Small intestine (tissue), 16 donors: ENCODE measurements at places on chromosomes 3 and 15. TPM values are rescaled to one million over a fixed set of nuclear protein-coding genes. Genes with fewer than 3 reads are reported as not detected.

GRCh38 chr15:88799341-88799740 lies 3.9 kb upstream of the ACAN start:
- H3K4me1 ChIP-seq, result no peaks in the 10 kb centered on the region
- H3K27me3 ChIP-seq, result peaks cover 10% of the 10 kb centered on the region
- no peak overlapping the region for H3K27ac ChIP-seq
- DNase-seq, result no peak
- no peak overlapping the region for H3K4me3 ChIP-seq
- no peaks in the 10 kb centered on the region for H3K36me3 ChIP-seq

- no peaks in the 10 kb centered on the region for H3K36me3 ChIP-seq
- no peak for DNase-seq
- H3K27ac ChIP-seq, result no peak overlapping the region
- no peak overlapping the region for H3K4me3 ChIP-seq
- H3K27me3 ChIP-seq, result no peaks in the 10 kb centered on the region
Observed at GRCh38 chr15:25536801-25537611, 98.2 kb upstream of the UBE3A start.

GRCh38 chr3:13539292-13539638 lies 9.7 kb upstream of the FBLN2 start:
- no peaks in the 10 kb centered on the region for H3K27me3 ChIP-seq
- no peak for DNase-seq
- H3K4me1 ChIP-seq, result no peaks in the 10 kb centered on the region
- no peak overlapping the region for H3K4me3 ChIP-seq

DNA sequence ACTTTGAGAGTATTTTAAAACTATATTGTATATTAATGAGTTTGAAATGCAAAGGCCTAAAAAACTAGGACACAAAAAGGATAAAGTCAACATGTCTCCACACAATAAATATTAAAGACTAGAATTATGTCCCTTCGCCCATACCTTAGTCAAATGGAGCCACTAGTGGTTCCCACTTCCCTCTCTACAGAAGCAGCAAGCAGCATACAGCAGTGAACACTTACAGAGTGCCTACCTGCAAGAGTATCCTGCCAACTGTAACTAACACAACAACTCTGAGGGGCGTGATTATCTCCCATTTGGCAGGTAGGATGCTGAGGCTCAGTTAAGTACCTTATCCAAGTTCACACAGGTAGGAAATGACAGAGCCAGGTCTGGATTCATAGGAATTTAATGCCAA lies 17.2 kb downstream of the DYNC1LI1 start:
- H3K27ac ChIP-seq, result no peak overlapping the region
- no peaks in the 10 kb centered on the region for H3K36me3 ChIP-seq
- H3K4me3 ChIP-seq, result no peak overlapping the region
- no peaks in the 10 kb centered on the region for H3K27me3 ChIP-seq
- DNase-seq, result no peak
- H3K4me1 ChIP-seq, result peaks cover 2% of the 10 kb centered on the region

DNA sequence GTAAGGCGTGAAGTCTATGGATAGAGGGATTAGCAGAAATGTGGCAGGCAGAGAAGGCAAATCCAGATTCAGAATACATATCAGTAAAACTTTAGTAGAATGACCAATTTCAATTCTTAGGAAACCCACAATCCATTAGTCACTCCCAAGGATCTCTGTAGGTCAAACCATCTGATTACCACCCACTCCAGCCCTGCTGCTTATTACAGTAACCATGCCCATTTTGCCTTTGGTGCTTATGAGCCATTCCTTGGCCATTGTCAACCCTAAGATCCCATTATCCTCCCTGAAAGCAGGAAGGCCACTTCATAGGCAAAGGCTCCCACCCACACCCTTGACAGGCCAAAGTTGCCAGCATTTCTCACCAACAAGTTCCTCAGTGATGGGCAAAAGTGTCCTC lies 5.1 kb upstream of the KLHL40 start:
- no peak overlapping the region for H3K27ac ChIP-seq
- no peak overlapping the region for H3K4me3 ChIP-seq
- no peaks in the 10 kb centered on the region for H3K27me3 ChIP-seq
- H3K36me3 ChIP-seq, result no peaks in the 10 kb centered on the region
- no peaks in the 10 kb centered on the region for H3K4me1 ChIP-seq

GRCh38 chr3:53704363-53704725 lies 141.9 kb downstream of the CHDH start:
- H3K4me1 ChIP-seq, result no peaks in the 10 kb centered on the region
- no peaks in the 10 kb centered on the region for H3K27me3 ChIP-seq
- no peak overlapping the region for H3K4me3 ChIP-seq

Gene CCR4
- polyA plus RNA-seq, result not detected

DNA sequence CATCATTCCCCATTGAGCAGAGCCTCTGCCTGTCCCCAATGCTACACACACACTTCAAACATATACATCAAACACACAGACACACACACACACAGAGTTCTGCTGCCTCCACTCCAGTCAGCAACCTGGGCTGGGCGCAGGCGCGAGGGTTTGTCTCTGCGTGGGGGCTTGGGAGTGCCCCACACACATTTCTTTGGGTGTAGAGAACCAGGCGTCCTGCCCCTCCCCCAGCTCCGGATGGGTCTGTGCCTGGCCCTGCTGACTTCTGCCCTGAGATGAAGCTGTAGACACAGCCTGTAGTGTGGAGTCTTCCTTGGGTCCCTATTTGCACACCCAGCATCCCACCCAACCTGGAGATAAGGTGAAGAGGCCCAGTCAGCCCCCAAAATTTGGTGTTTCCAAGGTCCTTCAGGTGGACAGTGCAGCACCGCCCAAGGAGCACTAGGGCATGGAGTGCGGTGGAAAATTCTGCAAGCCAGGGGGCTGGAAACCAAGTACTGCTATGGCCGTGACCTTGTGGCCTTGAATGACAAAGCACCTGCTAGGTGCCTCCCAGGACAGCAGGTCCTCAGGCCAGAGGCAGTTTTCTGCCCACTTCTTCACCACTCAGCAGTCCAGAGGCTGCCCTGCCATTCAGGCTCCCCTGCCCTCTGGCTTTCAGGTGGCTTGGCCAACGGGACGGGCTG lies 26.8 kb downstream of the FBXW12 start:
- H3K4me1 ChIP-seq, result no peaks in the 10 kb centered on the region
- H3K4me3 ChIP-seq, result no peak overlapping the region
- H3K36me3 ChIP-seq, result no peaks in the 10 kb centered on the region
- peaks cover 3% of the 10 kb centered on the region for H3K27me3 ChIP-seq
- H3K27ac ChIP-seq, result no peak overlapping the region

Gene FBXL2
- polyA plus RNA-seq, result not detected

DNA sequence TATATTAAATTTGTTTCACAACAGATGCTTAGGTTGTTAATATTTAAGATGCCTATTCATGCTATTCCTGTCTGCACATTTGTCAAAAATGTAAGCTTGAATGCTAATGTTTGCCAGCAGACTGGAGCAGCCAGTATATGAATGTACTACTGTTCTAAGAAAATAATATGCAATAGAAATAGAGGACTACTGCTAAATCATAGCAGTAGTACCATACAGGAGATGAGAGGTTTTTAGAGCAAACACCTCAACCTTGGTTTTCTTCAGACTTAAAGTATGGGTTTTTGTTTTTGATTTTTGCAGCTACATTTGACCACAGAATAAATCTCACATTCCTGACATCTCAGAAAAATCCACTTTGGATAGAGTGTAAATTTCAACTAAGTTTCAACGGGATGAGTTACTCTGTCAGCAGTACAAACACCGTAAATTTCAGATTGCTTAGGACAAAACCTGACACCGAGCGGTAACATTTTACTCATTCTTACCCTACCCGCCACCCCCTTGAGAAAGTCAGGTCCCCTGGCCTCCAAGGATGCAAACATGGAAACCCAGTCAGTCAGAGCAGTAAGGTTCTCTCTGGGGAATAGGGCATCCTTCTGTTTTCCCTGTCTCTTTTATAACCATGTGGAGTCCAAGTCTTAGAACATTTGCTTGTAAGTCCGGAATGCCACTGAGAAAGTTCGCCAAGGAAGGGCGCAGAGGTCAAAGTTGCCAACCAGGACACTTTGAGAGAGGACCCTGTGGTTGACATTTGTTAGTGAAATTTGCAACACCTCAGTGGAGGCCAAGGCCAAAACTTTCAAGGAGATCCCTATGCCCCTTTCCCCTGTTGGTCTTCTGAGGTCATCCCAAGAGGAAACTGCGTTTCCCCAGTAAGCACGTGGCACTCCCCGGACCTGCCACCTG lies 17.9 kb upstream of the SATB1 start:
- H3K4me1 ChIP-seq, result peaks cover 18% of the 10 kb centered on the region
- H3K27me3 ChIP-seq, result peaks cover 6% of the 10 kb centered on the region
- DNase-seq, result no peak
- no peak overlapping the region for H3K27ac ChIP-seq

GRCh38 chr3:94071713-94072284 lies 8.9 kb downstream of the NSUN3 start:
- H3K4me3 ChIP-seq, result no peak overlapping the region
- no peak for DNase-seq
- H3K27ac ChIP-seq, result no peak overlapping the region
- peaks cover 8% of the 10 kb centered on the region for H3K36me3 ChIP-seq
- H3K27me3 ChIP-seq, result no peaks in the 10 kb centered on the region

DNA sequence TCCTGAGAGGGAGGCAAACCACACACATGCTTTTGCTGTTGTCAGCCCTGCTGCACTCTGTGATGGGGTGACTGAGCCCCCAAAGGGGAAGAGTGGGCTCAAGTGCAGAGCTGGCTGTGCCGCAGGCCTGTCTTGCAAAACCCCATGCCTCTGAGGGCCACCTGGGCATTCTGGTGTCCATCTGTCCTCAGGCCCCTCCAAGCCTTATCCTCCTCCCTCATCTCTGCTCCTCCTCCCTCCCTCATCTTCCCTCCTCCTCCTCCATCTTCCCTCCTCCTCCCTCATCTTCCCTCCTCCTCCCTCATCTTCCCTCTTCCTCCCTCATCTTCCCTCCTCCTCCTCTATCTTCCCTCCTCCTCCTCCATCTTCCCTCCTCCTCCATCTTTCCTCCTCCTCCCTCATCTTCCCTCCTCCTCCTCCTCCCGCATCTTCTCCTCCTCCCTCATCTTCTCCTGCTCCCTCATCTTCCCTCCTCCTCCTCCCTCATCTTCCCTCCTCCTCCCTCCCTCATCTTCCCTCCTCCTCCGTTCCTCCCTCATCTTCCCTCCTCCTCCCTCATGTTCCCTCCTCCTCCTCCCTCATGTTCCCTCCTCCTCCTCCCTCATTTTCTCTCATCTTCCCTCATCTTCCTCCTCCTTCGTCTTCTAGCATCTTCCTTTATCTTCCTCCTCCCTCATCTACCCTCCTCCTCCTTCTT lies 40.6 kb downstream of the CHDH start:
- peaks cover 20% of the 10 kb centered on the region for H3K4me1 ChIP-seq
- H3K4me3 ChIP-seq, result no peak overlapping the region
- H3K27ac ChIP-seq, result no peak overlapping the region
- no peak for DNase-seq

DNA sequence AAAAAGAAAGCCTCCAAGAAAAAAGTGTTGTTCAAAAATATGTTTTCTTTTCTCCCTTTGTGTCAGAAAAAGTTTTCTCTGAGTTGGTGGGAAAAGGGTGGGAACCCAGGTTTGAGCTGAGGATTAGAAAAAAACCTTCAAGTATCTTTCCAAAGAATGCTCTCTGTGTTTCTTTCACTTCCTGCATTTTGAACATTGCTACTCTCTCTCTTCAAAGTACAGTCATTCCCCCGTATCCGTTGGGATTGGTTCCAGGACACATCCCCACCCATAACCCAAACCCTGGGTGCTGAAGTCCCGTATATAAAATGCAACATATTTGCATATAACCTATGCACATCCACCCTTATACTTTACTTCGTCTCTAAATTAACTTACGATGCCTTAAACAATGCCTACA lies 139.6 kb downstream of the TMCO5A start:
- no peak overlapping the region for H3K4me3 ChIP-seq
- H3K27ac ChIP-seq, result no peak overlapping the region
- peaks cover 28% of the 10 kb centered on the region for H3K4me1 ChIP-seq
- no peak for DNase-seq
- no peaks in the 10 kb centered on the region for H3K27me3 ChIP-seq

GRCh38 chr15:84400820-84401219 lies 165.2 kb downstream of the GOLGA6L4 start:
- H3K4me1 ChIP-seq, result no peaks in the 10 kb centered on the region
- H3K27ac ChIP-seq, result no peak overlapping the region
- no peak for DNase-seq

Gene MYRIP
- polyA plus RNA-seq, result 0.81 TPM

DNA sequence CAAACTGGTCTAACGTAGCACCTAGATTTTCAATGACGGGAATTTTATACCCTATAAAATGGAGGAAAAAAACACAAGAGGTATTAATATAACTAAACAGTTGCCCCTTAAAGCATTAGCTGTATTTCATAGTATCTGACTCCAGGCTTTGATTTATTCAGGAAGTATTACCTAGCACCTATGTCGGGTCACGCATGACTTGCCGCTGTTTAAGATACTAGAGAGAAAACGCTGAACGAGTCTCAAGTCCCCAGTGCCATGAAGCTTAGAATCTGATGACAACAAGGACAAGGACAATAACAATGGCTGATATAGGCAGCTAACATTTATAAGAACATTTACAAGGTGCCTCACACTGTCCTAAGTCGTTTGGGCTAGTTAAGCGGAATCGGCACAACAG lies 1.9 kb downstream of the SNRPA1 start:
- DNase-seq, result peak; percentile 24
- no peaks in the 10 kb centered on the region for H3K36me3 ChIP-seq
- H3K27me3 ChIP-seq, result no peaks in the 10 kb centered on the region
- peak overlapping the region; percentile 85 for H3K4me3 ChIP-seq
- peaks cover 4% of the 10 kb centered on the region for H3K4me1 ChIP-seq

Gene BNIP2
- polyA plus RNA-seq, result 26.7 TPM

GRCh38 chr15:52256366-52256765 lies 39.2 kb downstream of the MYO5C start:
- no peaks in the 10 kb centered on the region for H3K36me3 ChIP-seq
- no peaks in the 10 kb centered on the region for H3K27me3 ChIP-seq
- DNase-seq, result peak; percentile 87
- H3K4me3 ChIP-seq, result no peak overlapping the region
- H3K4me1 ChIP-seq, result no peaks in the 10 kb centered on the region

GRCh38 chr15:94383041-94383440 lies 151.7 kb downstream of the MCTP2 start:
- H3K4me3 ChIP-seq, result no peak overlapping the region
- peaks cover 10% of the 10 kb centered on the region for H3K36me3 ChIP-seq
- H3K27ac ChIP-seq, result no peak overlapping the region
- H3K27me3 ChIP-seq, result no peaks in the 10 kb centered on the region
- H3K4me1 ChIP-seq, result no peaks in the 10 kb centered on the region

- no peaks in the 10 kb centered on the region for H3K36me3 ChIP-seq
- no peak overlapping the region for H3K27ac ChIP-seq
- H3K27me3 ChIP-seq, result no peaks in the 10 kb centered on the region
- H3K4me3 ChIP-seq, result no peak overlapping the region
Observed at GRCh38 chr3:182486463-182486862, 306.8 kb upstream of the ATP11B start.

Gene COPB2
- polyA plus RNA-seq, result 128 TPM
